ENCODE measurements at places on chromosomes 7 and 10. TPM values are rescaled to one million over a fixed set of nuclear protein-coding genes. Genes with fewer than 3 reads are reported as not detected.

Gene FAM107B
- 3.7 TPM for total RNA-seq

- no peak for DNase-seq
- H3K27ac ChIP-seq: peak overlapping the region; percentile 97
- H3K4me1 ChIP-seq: peaks cover 52% of the 10 kb centered on the region
- no peaks in the 10 kb centered on the region for H3K27me3 ChIP-seq
- peak overlapping the region; percentile 81 for H3K4me3 ChIP-seq
- no peaks in the 10 kb centered on the region for H3K36me3 ChIP-seq
These were observed 1.5 kb downstream of the CTBP2 start for GRCh38 chr10:125158601-125159485.

GRCh38 chr7:1775389-1775788 is 105.3 kb downstream of the ELFN1 start:
- H3K36me3 ChIP-seq: no peaks in the 10 kb centered on the region
- H3K4me1 ChIP-seq: no peaks in the 10 kb centered on the region
- H3K4me3 ChIP-seq: no peak overlapping the region
- no peaks in the 10 kb centered on the region for H3K27me3 ChIP-seq
- no peak for DNase-seq

DNA sequence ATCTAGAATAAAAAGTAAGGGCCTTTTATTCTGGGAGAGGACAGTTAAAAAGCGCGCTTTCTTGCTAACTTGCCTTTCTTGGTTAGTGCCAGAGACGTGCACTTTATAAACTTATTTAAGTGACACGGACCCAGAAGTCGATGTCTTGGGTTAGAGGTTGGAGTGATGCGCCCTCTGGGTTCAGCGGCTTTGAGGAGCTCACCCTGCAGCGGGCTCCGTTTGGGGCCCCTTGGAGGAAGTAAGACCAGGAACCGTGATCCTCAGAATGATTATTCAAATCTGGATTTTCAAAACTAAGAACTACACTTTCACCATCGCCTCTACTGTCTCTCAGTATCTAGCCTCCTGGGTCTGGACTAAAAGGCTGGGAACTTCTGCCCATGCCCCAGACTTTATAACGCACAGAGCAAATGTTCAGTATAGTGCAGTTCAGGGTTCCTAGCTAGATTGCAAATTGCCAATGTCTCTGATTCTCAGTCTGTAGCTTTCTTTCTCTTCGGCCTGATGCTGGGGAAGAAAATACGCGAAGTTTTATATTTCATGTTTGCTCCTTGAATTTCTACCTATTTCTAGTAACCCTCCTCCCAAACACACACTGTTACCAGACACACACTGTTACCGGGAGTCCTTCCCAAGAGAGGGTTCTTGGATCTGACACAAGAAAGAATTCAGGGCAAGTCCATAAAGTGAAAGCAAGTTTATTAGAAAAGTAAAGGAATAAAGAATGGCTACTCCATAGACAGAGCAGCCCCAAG is 18.6 kb upstream of the SMO start:
- no peak overlapping the region for H3K27ac ChIP-seq
- no peaks in the 10 kb centered on the region for H3K27me3 ChIP-seq
- H3K36me3 ChIP-seq: no peaks in the 10 kb centered on the region
- H3K4me1 ChIP-seq: no peaks in the 10 kb centered on the region
- H3K4me3 ChIP-seq: peak overlapping the region; percentile 46

- no peaks in the 10 kb centered on the region for H3K4me1 ChIP-seq
- no peaks in the 10 kb centered on the region for H3K36me3 ChIP-seq
- no peak overlapping the region for H3K4me3 ChIP-seq
- H3K27ac ChIP-seq: no peak overlapping the region
- no peaks in the 10 kb centered on the region for H3K27me3 ChIP-seq
These were observed 159.7 kb upstream of the VWC2 start for GRCh38 chr7:49613759-49614158.

DNA sequence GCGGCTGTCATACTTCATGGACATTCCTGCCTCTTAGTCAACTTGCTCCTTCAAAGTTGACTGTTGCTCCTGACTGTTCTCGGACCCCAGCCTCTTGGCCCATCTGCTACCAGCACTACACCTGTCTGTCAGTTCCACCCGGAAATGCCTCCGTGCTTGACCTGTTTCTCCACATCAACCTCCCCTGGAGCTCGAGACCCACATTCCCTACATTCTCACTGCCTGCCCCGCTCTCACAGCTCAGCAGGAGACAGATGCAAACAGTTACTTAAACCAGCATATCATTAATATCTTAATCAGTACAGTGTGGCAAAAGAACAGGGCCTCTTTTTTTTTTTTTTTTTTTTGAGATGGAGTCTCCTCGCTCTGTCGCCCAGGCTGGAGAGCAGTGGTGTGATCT is 174.3 kb downstream of the NRP1 start:
- no peak for DNase-seq
- H3K27me3 ChIP-seq: no peaks in the 10 kb centered on the region
- H3K4me3 ChIP-seq: no peak overlapping the region
- H3K36me3 ChIP-seq: no peaks in the 10 kb centered on the region
- no peak overlapping the region for H3K27ac ChIP-seq

Gene PCDH15
- not detected for total RNA-seq

Data from gastrocnemius medialis (tissue), 4 donors.